ENCODE measurements at places on chromosomes 7 and 10.

DNA sequence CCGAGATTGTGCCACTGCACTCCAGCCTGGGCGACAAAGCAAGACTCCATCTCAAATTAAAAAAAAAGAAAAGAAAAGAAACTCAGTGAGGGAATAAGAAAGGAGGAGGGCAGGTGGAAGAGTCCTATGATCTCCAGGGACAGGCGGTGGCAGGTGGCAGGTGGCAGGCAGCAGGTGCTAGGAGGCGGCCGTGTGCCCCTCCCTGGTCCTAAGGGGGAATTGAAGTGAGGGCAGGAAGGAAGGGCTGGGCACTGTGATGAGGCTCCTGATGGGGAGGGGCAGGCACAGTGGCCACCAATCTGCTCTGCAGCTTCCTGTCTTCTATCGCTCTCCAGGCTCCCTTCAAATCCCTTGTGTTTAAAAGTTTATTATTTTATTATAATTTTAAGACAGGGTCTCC, 41.2 kb upstream of the UBE3C start:
- no peak for DNase-seq

GRCh38 chr10:100879741-100880360, 32.9 kb upstream of the SLF2 start:
- DNase-seq: no peak

GRCh38 chr10:58089739-58090138, 178.0 kb downstream of the IPMK start:
- no peak for DNase-seq

DNA sequence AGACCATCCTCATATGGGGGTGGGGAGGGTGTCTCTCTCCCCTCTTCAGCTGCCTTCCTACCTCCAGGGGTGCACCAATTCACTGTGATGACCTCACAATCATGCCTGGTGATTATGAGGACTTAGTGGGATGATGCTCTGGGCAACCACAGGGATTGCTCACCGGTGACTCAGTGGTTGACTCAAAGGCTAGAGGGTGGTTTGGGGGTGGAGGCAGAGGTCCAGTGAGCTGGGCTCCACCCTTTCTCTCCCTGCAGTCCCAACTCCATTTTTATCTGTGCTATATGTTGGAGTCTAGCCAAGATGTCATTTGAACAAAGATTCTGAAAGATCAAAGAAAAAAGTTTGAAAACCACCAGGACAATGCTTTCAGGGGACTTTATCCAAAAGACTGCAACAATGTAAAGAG, 286.9 kb downstream of the KCNMA1 start:
- DNase-seq: peak; percentile 98

DNA sequence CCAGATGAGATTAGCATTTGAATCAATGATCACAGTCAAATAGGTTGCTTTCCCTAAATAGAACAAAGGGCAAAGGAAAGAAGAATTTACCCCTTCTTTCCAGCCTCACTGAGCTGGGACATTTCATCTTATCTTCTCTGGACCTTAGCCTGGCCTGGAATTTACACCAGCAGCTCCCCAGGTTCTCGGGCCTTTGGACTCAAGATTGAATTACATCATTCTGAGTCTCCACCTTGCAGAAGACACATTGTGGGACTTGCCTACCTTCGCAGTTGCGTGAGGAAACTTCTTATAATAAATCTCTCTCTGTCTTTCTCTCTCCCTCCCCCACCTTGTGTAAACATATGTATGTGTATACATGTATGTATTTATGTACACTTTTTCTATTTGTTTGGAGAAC, 732.4 kb downstream of the IPMK start:
- DNase-seq: no peak

- peak; percentile 46 for DNase-seq
Measured at GRCh38 chr10:1061930-1062774, 6.0 kb downstream of the WDR37 start.

DNA sequence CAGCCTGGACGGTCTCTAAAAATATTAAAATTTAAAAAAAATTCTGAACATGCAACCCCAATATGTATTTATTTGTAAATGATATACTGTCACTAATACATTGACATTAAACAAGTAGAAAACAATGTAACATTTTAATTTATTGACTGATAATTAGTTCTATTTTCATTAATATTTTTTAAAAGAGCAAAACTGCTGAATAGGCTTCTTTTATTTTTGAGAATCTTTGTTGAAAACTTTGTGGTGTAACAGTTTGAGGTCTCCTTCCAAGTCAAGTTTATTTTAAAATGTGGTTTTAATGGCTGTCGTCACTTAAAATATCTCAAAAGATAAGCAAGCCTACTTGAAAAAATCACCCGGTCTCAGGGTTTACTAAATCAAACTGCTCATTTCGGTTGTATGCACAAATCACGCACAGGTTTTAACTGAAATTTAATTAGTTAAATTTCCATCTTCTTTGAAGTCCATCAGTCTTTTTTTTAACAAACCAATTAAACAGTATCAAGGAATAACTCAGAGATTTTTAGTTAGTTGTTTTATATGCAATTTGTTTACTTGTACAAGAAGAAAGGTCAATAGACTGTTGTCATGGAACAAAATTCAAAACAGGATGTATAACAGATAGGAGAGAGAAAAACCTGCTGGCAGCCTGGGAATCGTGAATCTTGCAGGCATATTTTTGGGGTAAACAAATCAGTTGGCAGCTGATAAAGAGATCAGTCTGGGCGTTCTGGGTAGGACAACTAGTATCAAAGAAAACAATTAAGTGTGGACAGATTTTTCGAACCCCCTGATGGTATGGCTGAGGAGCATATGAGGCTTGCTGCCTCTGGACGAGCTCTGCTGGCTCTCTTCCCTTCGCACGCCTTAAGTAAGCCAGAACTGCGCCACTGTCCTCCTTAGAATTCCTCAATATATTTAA, 9.7 kb upstream of the EDRF1 start:
- no peak for DNase-seq

DNA sequence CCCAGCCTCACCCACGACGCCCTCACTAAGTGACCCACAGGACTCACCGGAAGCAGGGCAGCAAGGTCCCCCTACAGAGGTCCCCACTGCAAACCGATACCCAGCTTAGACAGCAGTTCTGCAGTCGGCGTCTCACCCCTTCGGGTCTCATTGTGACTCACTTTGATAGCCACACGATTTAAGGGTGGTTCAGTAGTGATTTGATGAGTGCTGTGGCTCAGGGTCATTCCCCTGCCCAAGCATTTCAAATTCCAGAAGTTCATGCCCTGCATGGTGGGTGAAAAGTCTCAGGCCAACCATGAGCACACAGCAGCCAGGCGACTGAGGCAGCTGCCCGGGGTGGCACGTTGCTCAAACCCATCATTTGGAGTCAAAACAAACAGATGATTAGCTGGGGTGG, 93.2 kb downstream of the EGFR start:
- DNase-seq: no peak

GRCh38 chr10:29270883-29271282, 18.0 kb upstream of the LYZL1 start:
- DNase-seq: no peak

Data from Daoy (cell line).